Left ventricle myocardium superior (tissue), 1 donor: ENCODE measurements at places on chromosomes 16 and 17. TPM values are rescaled to one million over a fixed set of nuclear protein-coding genes. Genes with fewer than 3 reads are reported as not detected.

DNA sequence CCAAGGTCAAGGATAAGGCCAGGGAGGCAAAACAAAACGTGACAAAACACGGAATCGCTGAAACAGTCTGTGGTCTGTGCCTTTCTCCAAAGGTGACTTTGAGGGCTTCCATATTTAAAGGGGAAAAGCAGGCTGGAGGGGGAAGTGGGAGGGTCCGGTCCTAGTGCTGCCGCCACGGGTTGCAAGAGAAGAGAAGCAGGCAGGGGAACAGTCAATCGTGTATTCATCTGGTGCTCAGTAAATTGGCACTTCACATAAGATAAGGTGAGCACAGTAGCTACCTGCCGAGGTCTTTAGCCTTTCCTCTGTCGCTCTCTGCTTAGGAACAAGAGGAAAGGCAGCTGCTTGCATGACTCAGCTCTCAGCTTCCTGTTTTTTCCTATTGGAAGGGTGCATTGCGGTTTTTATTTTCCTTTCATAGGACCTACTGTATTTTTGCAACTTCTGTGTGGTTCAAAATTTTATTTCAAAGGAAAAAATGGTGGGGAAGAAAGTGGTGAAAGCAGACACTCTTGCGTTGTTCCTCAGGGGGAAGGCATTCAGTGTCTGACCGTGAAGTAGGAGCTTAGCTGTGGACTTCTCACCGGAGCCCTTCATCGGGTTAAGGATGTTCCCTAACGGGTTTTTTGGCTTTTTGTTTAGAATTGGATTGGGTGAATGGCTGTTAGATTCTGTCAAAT is 7.1 kb upstream of the LGALS3BP start:
- peak; percentile 34 for DNase-seq

- DNase-seq = no peak
Observed at GRCh38 chr16:48160575-48160974, 4.8 kb upstream of the ABCC12 start.

DNA sequence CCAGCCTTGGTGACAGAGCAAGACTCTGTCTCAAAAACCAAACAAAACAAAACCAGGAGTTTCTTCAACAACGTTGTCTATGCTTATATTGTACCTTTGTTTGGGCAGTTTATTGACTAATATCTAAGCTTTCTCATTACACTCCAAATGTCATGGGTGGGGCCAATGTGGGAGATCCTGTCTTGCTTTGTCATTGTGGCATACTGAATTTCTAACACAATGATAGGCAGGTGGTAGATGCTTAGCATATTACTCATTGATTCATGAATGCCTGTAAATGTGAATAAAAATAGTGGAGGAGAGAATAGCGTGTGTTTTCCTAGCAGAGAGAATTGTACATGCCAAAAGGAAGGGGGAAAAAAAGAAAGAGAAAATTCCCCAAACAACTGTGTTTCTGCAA is 802.5 kb upstream of the EEF2KMT start:
- DNase-seq = no peak

GRCh38 chr16:58883131-58883530 is 149.0 kb upstream of the GOT2 start:
- no peak for DNase-seq

- DNase-seq = peak; percentile 55
Observed at GRCh38 chr16:73122604-73123391, 74.9 kb upstream of the ZFHX3 start.

DNA sequence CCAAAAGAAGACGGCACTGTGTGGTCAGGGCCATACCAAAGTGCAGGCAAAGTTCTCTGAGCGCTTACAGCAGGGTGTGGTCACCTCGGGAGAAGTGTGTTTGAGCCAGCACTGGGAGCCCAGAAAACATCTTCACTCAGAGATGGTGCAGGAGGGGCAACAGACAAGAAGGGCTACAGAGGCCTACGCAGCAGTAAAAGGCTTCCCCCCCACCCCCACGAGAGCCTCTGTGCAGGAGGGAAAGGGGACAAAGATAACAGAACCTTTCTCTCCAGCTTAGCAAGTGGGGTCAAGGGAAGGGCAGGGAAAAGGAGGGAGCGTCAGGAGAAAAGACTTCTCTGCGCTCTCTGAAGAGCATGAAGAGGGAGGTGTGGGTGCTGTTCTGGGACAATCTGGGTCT is 2.8 kb downstream of the VAT1 start:
- no peak for DNase-seq

GRCh38 chr17:59558953-59559352 is 6.5 kb upstream of the DHX40 start:
- no peak for DNase-seq

GRCh38 chr16:23484510-23485256 is 25.6 kb downstream of the GGA2 start:
- DNase-seq = no peak

DNA sequence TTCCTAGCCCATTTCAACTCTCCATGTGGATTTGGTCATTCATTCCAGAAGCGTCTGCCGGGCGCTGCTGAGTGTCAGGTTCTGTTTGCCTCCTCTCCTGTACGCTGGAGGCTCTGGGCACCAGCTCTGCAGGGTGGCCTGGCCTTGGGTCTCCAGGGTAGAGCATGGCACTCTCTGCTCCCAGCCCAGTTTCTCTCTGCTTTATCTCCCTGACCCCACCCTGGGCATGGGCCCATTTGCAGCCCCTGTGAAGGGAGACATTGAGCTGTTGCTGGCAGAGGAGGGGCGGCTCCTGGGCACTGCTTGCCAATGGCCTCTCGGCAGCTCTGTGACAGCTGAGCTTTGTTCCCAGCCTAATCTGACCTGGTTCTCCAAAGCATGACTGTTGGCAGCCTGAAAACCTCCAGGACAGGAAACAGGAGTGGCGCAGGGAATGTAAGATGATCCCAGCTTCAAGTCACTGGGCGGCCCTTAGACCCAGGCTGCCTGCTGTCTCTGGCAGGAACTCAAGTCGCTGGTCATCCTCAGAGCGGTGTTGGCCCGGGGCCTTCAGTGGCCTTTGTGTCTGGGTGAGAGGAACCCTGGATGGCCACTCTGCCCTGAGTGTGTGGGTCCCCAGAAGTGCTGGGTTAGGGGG is 146.8 kb downstream of the SEC14L1 start:
- DNase-seq = peak; percentile 69

DNA sequence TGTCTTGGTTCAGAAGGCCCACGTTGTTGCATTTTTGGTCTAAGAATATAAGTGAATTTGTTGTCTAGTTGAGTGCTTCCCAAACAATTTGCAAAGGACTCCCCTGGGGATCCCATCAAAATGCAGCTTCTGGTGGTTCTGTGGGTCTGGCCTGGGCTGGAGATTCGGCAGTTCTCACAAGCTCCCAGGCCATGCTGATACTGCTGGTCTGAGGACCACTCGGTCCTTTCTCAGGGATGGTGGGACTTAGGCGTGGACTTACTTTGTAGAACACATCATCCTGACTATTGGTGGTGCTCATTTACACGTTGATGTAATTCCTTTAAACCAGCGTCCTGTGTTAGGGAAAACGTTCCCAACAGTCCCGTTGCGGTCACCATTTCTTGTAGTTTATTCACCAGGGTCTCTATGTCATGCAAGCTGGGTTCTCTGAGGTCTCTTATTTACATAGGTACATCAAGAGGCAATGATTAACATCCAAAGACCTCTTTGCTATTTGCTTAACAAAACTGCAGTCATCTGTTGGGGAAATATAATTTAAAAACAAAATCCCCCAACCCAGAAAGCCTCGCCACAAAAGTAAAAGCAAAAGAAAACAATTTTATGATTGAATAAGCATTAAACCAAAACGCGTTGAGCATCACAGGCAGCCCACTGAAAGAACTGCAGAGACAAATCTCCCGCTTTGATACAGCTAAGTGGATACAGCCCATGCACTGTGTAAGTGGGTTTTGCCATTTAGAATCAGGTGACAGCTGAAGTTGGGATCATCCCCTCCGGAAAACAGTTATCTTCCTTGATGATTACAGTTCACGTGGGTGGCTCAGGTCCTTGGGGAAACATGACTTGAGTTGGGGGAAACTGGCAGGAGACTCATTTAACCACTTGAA is 39.0 kb upstream of the SEC14L1 start:
- no peak for DNase-seq

GRCh38 chr17:74241431-74241830 is 28.1 kb downstream of the TTYH2 start:
- no peak for DNase-seq

GRCh38 chr17:42002792-42003301 is 14.4 kb downstream of the DNAJC7 start:
- no peak for DNase-seq

DNA sequence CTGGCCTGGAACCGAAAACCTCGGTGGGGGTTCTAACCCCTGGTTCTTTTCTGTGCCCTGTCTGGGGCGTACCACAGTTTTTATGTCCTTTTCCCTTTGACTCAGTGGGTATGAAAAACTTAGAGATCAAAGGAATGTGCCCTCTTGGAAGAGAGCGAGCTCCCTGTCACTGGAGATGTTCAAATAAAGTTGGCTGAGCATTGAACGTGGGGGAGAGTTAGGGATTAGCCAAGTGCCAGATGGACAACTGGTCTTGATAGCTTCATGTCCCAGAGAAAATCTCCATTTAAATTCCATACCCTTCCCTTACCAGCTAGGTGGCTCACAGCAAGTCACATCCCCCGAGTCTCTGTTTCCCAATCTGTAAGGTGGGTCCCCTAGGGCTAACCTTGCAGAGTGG is 9.5 kb downstream of the ADGRG1 start:
- DNase-seq = no peak

GRCh38 chr16:69325784-69326171 is 4.6 kb downstream of the PDF start:
- DNase-seq = no peak

GRCh38 chr16:87826798-87827587 is 42.3 kb downstream of the SLC7A5 start:
- DNase-seq = no peak

DNA sequence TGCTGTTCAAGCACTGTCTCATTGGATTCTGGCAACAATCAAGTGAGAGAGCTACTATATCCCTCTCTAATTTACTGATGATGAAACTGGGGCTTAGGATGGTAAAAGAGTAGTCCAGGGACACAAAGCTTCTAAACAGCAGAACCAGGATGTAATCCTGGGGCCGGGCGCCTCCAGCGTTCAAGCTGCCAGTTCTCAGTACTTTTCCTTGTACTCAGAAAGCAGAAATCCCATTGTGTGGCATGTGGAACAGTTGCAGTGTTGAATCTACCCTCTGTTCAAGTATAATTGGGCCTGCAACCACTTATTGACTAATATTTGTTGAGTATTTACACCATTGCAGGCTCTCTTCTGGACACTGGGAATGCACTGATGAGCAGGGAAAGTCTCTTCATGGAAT is 14.5 kb upstream of the CDH13 start:
- no peak for DNase-seq

DNA sequence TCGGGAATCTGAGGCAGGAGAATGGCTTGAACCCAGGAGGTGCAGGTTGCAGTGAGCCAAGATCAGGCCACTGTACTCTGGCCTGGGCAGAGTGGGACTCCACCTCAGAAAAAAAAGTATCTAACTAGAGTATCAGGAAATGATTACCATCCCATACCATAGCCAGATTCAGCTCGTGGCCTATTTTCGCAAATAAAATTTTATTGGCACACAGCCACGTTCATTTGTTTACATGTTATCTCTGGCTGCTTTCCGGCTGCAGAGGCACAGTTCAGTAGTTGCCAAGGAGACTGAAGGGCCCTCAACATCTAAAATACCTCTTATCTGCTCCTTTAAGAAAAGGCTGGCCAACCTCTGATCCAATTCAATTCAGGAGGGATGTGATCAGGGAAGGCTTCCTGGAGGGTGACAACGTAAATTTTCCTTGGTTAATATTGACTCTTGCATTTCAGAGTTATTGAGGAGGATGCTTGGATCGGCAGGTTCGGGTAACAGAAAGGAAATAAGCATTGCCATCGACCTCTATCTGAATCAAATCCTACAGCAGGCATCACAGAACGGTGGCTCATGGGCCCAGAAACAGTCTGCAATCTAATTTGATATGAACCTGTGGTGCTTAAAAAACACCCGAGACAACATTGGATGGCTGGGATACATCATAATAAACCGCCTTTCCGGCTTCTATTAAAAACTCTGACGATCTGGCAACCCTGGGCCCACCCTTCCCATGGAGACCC is 73.8 kb downstream of the XYLT1 start:
- DNase-seq = no peak

GRCh38 chr17:47744168-47745036 is 11.4 kb downstream of the TBX21 start:
- no peak for DNase-seq

- no peak for DNase-seq
Observed at GRCh38 chr16:47779201-47780016, 318.3 kb downstream of the PHKB start.

GRCh38 chr16:48025359-48025758 is 130.4 kb downstream of the ABCC12 start:
- no peak for DNase-seq

DNA sequence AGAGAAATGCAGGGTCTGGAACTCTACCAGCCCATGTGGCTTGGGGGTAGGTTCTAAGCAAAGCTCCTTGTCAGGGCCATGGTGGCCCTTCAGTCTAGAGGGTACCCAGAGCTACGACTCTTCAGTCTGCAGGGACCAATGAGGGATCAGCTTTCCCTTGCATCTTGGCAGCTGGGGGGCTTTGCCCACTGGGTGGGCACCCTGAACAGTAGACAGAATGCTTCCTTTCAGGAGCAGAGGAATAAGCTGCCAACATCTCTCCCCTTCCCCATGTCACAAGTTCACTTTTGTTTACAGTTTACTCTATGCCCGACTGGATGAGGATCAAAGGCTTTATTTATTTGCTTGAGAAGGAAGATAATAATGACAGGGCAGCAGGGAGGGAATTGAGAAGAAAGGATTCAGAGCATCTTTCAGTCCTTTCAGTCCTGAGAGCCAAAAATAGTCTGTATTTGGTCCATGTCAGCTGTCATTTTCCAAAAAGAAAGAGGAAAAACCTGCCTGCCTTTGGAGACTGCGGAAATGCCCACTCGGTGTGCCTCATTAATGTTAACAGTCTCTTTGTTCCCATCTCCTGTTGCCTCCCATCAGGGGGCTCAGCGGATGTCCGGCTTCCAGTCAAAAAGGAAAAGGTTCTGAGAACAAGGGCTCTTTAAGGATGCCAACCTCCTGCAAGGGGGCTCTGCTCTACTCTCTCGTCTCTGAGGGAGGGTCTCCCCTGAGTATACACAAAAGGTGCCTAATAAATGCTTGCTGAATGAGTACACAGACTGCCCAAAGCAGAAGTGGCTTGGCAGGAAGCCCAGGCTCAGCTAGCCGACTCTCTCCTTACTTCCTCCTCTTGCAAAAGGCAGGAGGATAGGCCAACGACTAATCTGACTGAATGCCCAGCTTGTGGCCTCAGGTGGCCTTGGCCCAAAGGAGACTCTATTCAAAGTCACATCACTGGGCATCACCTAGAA is 17.1 kb downstream of the TRAF4 start:
- DNase-seq = peak; percentile 77

The KRT33A gene
- total RNA-seq = not detected

The TP53I13 gene
- total RNA-seq = 40.1 TPM

The CHST4 gene
- not detected for total RNA-seq

The HBQ1 gene
- not detected for total RNA-seq

The MMP28 gene
- total RNA-seq = 1.5 TPM

The DHRS7C gene
- total RNA-seq = 166 TPM

The TTC19 gene
- 25.1 TPM for total RNA-seq

The OR4D1 gene
- total RNA-seq = not detected

The TMEM100 gene
- total RNA-seq = 10.9 TPM

The FN3KRP gene
- total RNA-seq = 14.0 TPM

The CA4 gene
- 17.0 TPM for total RNA-seq
